Stimulated activated CD4-positive, alpha-beta T cell treated with anti-CD3 and anti-CD28 coated beads, Interleukin-1b, Interleukin-23, amount 100 ng/mL, for 4 hours (primary cell): ENCODE measurements at places on chromosomes 5 and 9.

DNA sequence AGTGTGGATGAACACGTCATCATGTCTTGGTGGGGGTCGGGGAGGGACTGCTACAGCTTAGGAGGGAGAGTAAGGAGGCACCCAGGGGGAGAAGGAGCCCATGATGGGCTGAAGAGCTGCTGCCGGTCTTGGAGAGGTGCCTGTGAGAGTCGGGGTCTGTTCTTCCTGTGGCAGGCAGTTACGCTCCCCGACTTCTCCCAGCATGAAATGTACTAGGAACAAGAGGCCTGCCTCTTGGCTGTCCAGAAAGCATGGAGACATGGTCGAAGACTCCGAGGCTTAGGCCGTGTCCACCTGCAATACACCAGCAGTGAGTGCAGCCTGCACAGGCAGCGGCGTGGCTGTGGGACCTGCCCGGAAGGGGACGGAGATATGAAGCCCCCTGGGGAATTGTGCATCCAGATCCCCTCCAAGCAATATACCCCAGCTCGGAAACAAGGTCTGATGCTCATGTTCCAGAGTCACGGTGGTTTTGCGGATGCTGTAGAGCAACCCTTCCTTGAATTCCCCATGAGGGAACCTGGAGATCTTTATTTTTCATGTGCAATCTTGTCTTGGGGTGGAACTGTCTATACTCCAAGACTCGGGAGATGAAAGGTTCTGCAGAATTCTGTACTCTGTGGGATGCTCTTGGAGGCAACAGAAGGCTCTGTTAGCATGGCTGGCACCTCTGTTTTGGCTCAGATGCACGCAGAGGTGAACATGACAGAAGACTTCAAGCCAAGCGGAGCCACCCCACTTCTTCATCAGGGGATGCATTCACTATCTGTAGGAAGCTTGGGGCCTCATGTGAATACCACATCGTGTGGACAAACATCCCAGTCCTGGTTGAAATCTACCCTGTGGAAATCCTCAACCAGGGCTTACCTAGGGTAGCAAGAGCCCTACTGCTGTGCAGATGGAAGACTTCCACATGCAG lies 374.9 kb upstream of the IRX4 start:
- DNase-seq, result no peak

DNA sequence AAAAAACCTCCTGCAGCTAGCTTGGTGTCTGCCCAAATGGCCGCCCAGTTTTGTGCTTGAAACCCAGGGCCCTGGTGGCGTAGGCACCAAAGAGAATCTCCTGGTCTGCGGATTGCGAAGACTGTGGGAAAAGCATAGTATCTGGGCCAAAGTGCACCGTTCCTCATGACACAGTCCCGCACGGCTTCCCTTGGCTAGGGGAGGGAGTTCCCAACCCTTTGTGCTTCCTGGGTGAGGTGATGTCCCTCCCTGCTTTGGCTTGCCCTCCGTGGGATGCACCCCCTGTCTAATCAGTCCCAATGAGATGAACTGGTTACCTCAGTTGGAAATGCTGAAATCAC lies 83.0 kb upstream of the JAK2 start:
- no peak for DNase-seq

GRCh38 chr5:136242611-136243010 lies 49.6 kb upstream of the SMIM32 start:
- no peak for DNase-seq

DNA sequence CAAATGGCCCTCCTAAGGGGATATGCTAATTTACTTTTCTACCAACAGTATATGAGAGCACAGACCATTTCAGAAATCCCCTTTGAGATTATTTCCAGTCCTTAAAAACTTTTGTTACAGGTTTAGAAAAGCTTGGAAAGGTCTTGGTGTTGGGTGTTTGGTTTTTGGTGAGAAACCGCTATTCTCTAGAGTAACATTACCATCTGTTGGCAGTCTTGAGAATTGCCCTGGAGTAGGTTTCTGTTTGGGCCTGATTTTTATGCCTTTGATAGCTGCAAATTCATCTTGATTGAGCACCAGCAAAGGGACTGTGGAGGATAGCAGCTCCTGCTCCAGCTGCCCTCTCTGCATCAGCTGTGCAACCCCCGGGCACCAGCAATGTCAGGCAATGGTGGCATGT lies 8.0 kb downstream of the NUDT2 start:
- no peak for DNase-seq

DNA sequence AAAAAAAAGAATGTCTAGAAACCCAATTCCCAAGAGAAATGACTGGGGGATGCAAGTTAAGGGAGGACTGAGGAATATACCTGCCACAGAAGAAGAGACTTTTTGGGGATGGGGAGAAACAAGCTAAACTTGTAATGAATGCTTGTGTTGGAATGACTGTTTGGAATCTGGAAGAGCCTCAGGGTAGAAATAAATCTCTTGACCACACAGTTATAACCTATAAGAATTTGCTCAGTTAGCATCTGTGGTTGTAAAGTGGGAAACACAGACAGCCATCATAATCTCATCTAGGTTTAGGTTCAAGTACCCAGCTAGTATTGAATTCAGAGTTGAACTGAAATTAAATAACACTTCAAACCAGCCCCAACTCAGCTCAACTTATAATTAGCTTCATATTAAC lies 678.3 kb upstream of the CHD1 start:
- no peak for DNase-seq

DNA sequence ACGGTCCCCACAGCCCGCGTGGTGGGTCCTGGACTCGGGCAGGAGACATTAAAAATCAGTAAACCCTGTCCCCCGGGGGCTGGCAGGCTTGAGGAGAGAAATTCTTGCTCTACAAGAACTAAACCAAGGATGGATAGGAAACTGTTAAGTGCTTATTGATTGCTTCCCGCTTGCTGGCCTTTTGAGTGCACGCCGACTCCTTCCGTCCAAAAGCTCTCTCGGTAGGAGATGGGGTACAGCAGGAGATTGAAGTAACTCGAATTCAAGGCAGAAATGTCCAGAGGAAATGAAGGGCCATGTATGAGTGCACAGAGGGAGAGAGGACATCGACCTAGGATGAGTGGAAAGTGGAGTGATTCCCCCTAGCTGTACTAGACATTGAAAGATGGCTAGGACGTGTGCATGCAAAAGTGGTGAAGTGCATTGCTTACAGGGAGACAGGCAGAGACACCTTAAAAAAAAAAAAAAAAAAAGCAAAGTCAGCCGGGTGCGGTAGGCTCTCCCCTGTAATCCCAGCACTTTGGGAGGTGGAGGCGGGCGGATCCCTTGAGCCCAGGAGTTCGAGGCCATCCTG lies 923 bp downstream of the RECK start:
- no peak for DNase-seq

- no peak for DNase-seq
Measured at GRCh38 chr9:14561929-14562405, 131.3 kb downstream of the ZDHHC21 start.

DNA sequence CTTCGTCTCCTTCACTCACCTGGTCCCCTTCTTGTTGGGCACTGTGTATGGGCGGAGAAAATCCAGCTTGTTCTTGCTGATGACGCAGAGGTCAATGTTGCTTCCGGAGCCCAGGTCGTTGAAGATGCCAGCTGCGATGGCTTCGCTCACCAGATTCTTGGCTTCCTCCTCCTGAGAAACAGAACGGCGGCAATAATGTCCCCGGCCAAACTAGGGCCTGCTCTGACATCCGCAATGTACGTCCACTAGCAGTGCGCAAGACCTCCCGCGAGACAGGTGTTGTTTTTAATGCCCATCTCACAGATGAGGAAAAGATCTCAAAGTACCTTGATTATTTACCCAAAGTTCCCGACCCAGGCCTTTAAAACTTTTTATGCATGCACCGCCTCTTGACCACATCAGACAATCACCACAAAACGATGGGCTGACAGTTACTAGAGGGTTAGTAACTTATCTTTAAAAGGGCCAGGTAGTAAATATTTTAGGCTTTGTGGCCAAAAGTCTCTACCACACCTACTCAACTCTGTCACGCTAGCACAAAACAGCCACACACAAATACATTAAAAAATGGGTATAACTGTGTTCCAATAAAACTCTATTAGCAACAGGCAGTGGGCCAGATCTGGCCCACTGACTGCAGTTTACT lies 58.4 kb downstream of the PSMB7 start:
- DNase-seq, result no peak

DNA sequence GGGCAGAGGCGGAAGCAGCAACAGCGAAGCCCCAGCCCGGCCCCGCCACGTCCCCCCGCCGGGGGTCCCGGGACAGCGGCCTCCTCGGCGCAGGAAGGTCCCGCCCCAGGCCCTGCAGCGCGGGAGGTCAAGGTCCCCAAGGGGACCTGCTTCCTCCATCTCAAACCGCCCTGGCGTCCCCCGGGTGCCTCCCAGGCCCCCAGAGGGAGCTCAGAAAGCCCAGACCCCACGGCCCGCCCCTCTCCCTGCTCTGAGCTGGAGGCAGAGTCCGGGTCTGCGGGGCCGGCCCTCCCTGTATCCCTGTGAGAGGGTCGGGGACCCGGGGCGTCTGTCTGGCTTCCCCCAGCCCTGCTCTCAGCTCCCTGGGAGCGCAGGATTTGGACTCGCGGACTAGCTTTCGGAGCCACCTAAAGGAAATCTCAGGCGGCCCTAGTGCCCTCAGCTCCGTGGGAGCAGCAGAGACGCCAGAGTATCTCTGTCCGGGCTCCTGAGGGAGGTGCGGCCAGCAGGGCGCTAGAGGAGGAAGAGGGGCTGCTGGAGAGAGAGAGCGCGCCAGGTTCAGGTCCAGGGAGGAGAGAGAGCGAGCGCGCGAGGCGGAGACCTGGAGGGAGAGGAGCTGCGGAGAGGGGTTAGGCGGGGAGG lies 30.7 kb downstream of the EXOC3 start:
- DNase-seq, result peak; percentile 29

GRCh38 chr5:52674815-52675545 lies 112.7 kb upstream of the ITGA1 start:
- no peak for DNase-seq

GRCh38 chr5:173629628-173630027 lies 13.2 kb upstream of the BOD1 start:
- no peak for DNase-seq

DNA sequence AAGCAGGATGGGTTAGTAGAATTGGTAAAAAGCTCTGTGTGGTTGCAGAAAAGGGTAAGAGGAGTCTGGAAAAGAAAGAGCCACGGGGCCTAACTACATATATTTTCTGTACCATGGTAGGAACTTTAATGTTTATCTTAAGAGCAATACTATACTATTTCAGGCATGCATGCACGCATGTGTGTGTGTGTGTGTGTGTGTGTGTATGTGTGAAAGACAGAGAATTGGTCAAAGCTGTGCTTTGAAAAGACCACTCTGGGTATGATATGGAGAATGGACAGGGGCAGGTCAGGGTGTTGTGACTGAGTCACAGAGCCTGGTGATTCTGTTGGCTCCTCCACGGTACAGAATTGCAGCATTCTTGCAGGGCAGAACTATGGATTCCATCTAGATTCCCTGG lies 339.3 kb downstream of the SLIT3 start:
- no peak for DNase-seq

DNA sequence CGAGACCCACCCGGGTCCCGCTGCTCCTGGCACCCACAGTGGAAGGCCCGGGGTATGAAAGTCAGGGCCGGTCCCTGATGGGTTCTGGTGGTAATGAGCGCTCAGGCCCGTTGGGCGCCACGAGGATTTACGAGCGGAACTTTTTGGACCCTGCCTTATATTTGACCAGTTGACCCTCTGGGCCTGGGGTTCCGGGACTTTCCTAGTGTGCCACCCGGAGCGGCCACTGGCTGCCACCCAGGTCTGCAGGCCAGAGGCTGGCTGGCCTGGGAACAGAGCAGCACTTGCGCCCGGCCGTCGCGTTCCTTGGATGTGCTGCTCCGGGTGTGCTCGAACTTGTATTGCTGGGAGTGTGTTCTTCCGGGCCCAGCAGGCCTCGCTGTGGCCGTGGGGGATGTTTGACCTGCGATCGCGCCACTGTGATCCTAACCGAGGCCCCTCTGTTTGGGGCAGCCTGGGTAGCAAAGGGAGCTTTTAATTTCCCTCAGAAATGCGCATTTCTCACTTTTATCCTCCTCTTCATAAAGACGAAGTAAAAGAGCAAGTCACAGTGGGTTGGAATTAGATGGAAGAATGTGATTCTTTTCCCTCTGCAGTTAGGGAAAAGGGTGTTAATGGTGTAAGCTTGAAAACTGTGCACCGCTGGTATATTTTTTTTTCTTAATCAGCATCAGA lies 1.2 kb downstream of the F2RL1 start:
- no peak for DNase-seq

DNA sequence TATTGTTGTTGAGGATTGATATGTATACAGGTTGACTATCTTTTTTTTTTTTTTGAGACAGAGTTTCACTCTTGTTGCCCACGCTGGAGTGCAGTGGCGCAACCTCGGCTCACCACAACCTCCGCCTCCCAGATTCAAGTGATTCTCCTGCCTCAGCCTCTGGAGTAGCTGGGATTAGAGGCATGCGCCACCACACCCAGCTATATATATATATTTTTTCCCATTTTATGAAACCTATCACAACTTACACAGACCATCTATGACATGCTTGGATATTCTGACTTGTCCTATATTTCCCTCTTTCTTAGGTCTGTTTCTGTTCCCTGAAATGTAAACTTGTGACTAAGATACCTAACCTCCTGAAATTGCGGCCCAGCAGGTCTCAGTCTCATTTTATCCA lies 5.0 kb downstream of the CD14 start:
- no peak for DNase-seq

- no peak for DNase-seq
Measured at GRCh38 chr9:128084746-128085145, 16.7 kb downstream of the SLC25A25 start.

GRCh38 chr5:14343376-14343775 lies 200.2 kb downstream of the TRIO start:
- DNase-seq, result no peak

- no peak for DNase-seq
Measured at GRCh38 chr9:137077758-137078693, 709 bp downstream of the UAP1L1 start.

DNA sequence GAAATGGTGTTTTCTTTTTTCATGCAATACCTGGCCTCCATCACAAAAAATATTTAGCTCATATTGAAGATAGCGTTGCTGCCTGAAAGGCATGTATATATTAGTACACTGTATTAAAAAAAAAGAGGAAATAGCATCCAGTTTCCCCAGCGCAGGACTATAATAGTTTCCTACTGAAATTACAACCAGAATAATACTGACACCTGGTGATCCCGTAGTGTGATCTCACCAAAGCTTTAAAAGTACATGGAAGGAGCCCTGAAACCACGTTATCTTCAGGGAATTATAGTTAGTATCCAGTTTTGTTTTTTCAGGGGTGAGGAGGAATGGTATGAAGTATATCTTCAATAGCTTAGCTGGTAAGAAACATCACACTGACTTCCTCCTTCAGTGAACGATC lies 264.9 kb downstream of the CD180 start:
- DNase-seq, result no peak

- DNase-seq, result no peak
Measured at GRCh38 chr9:122302237-122303093, 37.8 kb downstream of the MRRF start.

DNA sequence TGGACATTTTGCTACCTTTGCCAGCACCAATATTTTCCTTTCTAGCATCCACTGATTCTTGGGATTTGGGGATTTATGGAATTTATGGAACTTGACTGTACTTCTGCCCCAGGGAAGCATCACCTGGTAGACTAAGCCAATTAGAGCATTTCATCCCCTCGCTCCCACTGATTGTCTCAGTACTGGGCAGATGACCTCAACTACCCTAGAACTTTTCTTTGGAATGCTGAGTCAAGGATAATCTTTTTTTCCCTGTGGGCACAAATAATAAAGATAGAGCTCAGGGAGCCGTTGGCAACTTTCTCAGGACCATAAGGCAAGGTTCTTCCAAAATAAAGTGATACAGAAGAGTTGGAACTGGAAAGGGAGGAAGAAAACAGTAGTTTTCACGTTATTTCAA lies 438.4 kb downstream of the PLK2 start:
- DNase-seq, result no peak
